ENCODE measurements at places on chromosomes 3 and 15. TPM values are rescaled to one million over a fixed set of nuclear protein-coding genes. Genes with fewer than 3 reads are reported as not detected.

Gene SYNPR
- 0.13 TPM for total RNA-seq

Gene RBMS3
- total RNA-seq = 171 TPM

Gene HRG
- not detected for total RNA-seq

- H3K27me3 ChIP-seq = no peaks in the 10 kb centered on the region
- no peak overlapping the region for H3K4me3 ChIP-seq
- H3K4me1 ChIP-seq = peaks cover 10% of the 10 kb centered on the region
- H3K36me3 ChIP-seq = no peaks in the 10 kb centered on the region
- DNase-seq = no peak
- H3K27ac ChIP-seq = peak overlapping the region; percentile 14
Measured at GRCh38 chr15:89143503-89144162, 55.4 kb downstream of the ABHD2 start.

DNA sequence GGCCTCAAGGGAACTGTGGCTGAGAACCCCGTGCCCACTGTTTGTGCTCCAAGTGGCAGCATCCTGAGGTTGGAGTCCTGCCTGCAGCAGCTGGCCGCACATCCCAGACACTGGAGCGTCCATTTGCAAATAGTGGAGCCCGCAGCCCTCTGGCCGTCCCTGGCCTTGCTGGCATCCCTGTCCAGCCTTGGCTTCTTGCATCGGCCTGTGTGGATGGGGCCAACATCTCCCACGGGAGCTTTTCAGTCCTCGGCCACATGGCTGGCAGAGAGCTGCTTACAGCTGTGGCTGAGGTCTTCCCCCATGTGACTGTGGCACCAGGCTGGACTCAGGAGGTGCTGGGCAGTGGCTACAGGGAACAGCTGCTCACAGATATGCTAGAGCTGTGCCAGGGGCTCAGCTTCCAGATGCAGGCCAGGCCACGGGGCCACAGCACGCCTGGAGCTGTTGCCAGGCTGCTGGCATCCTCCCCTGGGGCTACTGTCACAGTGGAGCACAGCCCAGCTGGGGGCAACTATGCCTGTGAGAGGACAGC is 71.2 kb downstream of the FAM43A start:
- no peaks in the 10 kb centered on the region for H3K36me3 ChIP-seq
- H3K4me1 ChIP-seq = peaks cover 9% of the 10 kb centered on the region
- no peak for DNase-seq

- H3K36me3 ChIP-seq = no peaks in the 10 kb centered on the region
- H3K27ac ChIP-seq = no peak overlapping the region
- H3K27me3 ChIP-seq = no peaks in the 10 kb centered on the region
- no peak overlapping the region for H3K4me3 ChIP-seq
- peak; percentile 49 for DNase-seq
Measured at GRCh38 chr15:23648920-23649515, 1.4 kb upstream of the MAGEL2 start.

DNA sequence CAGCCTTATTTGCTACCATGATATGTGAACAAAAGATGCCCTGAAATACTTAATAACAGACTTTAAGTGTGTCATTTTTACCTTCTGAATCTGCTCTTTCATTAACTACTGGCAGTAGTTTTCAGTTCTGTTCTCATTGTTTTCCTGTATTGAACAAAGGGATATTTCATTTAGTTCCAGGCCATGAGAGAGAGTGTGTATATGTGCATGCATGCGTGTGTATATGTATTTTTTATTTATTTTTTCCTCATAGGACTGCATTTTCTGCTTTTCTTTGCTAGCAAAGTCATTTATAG is 46.8 kb upstream of the CRTC3 start:
- H3K27me3 ChIP-seq = no peaks in the 10 kb centered on the region
- H3K36me3 ChIP-seq = peaks cover 48% of the 10 kb centered on the region
- H3K27ac ChIP-seq = no peak overlapping the region
- no peak for DNase-seq
- peaks cover 5% of the 10 kb centered on the region for H3K4me1 ChIP-seq

DNA sequence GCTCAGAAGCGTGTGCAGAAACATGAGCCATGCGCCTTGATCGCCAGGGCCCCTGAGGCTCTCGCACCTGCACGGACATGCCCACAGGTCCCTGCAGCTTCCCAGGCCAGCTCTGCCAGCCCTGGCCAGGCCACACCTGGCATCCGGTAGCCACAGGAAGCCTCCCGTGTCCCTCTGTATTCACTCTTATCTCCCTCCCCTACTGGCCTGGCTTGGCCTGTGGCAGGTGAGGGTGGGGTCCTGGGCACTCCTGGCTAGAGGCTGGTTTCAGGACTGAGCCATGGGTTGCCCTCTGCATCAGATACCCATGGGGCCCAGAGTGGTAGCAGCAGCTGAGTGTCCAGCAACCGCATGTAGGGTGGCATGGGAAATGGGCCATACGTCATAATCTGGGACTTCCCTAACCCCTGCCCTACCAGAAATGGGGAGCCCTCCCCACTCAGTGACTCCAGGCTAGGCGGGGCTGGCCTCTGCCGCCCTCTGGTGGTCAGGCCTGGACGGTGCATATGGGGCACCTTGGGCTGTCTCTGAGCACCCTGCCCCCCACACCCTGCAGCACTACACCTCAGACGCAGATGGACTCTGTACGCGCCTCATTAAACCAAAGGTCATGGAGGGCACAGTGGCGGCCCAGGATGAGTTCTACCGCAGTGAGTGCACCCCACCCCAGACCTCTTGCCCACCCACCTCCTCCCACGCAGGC is 12.6 kb upstream of the LMAN1L start:
- peak; percentile 60 for DNase-seq
- peaks cover 19% of the 10 kb centered on the region for H3K36me3 ChIP-seq
- no peaks in the 10 kb centered on the region for H3K4me1 ChIP-seq
- no peak overlapping the region for H3K4me3 ChIP-seq

- H3K4me3 ChIP-seq = no peak overlapping the region
- peak; percentile 27 for DNase-seq
- H3K36me3 ChIP-seq = no peaks in the 10 kb centered on the region
- no peaks in the 10 kb centered on the region for H3K27me3 ChIP-seq
- H3K27ac ChIP-seq = peak overlapping the region; percentile 49
- peaks cover 95% of the 10 kb centered on the region for H3K4me1 ChIP-seq
Measured at GRCh38 chr15:66724732-66725463, 22.9 kb downstream of the SMAD6 start.

- H3K27me3 ChIP-seq = no peaks in the 10 kb centered on the region
- no peaks in the 10 kb centered on the region for H3K4me1 ChIP-seq
- H3K4me3 ChIP-seq = no peak overlapping the region
- peaks cover 26% of the 10 kb centered on the region for H3K36me3 ChIP-seq
Measured at GRCh38 chr15:41465822-41466421, 27.8 kb upstream of the ITPKA start.

GRCh38 chr15:42385206-42385979 is 26.1 kb downstream of the CAPN3 start:
- H3K4me3 ChIP-seq = no peak overlapping the region
- no peaks in the 10 kb centered on the region for H3K36me3 ChIP-seq
- no peaks in the 10 kb centered on the region for H3K27me3 ChIP-seq
- peak; percentile 41 for DNase-seq

GRCh38 chr3:39409514-39410136 is 3.1 kb downstream of the RPSA start:
- DNase-seq = no peak
- H3K27ac ChIP-seq = no peak overlapping the region
- H3K4me1 ChIP-seq = peaks cover 11% of the 10 kb centered on the region
- H3K27me3 ChIP-seq = no peaks in the 10 kb centered on the region

GRCh38 chr15:68326711-68327354 is 49.3 kb downstream of the FEM1B start:
- H3K4me3 ChIP-seq = no peak overlapping the region
- peaks cover 6% of the 10 kb centered on the region for H3K4me1 ChIP-seq
- H3K27ac ChIP-seq = no peak overlapping the region
- no peaks in the 10 kb centered on the region for H3K27me3 ChIP-seq
- H3K36me3 ChIP-seq = no peaks in the 10 kb centered on the region
- no peak for DNase-seq

Measured in thyroid gland (tissue), 4 donors.